ENCODE measurements at places on chromosomes 5 and 9.
A peak's percentile ranks its signal among the peaks of the same experiment; 100 is the strongest.

DNA sequence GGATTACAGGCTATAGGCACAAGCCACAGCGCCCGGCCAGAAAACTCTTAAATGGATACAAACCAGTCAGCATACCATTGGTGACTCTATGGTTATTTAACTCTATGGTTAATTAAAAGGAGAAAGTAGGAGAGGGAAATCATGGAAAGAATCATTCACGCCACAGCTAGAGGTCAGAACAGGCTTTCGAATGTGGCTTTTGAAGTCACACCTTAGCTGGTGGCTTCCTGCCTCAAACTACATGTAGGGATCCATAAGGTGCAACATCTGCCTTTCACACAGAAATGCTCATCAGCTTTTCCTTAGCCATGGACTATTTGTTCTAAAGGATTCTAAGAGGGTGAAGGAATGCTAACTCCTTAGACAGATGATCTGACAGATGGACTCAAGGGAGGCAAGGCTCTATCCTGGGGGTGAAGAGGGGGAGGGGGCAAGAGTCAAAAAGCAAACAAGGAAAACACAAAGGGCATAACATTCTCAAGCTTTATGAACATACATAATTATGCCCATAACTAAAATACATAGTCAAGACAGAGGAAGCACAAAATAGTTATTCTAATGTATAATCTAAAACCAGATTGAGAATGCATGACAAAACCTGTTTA lies 130.9 kb downstream of the EFNA5 start:
- DNase-seq, result no peak

- no peak for DNase-seq
Measured at GRCh38 chr5:68074048-68074632, 141.4 kb upstream of the PIK3R1 start.

DNA sequence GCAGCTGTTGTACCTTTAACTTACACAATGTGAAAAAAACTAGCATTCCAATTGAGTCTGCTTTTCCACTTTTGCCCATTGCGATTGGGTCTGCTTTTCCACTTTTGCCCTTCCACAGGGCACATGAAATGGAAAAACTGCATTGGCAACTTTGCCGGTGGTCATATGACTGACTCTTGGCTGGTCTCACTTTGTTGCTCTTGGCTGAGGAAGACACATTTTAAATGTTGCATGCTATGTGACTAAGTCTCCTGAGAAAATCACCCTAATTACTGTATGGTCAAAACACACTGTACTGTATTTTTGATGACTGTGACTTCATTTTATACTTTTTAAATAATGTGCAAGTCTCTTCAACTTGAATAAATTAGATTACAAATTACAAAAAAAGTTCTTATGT lies 1.6 kb upstream of the OXCT1 start:
- DNase-seq, result no peak

DNA sequence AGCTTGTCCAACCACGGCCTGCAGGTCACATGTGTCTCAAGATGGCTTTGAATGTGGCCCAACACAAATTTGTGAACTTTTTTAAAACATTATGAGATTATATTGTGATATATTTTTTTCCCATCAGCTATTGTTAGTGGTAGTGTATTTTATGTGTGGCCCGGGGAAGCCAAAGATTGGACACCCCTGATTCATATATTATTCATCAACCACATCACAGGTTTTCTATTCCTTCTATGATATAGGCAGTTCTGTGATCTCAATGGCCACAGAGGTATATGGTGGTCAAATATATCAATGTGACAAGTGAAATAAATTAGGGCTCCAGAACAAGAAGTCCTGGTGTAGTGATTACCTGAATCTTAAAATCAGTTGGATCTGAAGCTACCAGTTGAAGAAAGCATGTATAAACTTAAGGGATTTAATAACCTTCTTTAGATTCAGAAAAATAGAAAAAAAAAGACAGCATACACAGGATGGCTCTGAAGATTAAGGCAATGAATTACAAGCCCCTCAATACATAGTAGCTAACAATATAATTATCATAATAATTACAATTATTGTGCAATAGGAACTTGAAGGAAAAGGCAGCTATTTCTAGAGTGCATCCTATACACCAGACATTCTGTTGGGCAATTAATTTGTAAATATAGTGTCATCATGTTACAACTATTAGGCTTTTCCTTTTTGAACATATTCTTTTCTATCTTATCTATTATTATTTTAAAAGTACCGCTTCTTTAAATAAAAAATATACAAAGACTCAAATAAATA lies 530.4 kb upstream of the PTPRD start:
- DNase-seq, result no peak

DNA sequence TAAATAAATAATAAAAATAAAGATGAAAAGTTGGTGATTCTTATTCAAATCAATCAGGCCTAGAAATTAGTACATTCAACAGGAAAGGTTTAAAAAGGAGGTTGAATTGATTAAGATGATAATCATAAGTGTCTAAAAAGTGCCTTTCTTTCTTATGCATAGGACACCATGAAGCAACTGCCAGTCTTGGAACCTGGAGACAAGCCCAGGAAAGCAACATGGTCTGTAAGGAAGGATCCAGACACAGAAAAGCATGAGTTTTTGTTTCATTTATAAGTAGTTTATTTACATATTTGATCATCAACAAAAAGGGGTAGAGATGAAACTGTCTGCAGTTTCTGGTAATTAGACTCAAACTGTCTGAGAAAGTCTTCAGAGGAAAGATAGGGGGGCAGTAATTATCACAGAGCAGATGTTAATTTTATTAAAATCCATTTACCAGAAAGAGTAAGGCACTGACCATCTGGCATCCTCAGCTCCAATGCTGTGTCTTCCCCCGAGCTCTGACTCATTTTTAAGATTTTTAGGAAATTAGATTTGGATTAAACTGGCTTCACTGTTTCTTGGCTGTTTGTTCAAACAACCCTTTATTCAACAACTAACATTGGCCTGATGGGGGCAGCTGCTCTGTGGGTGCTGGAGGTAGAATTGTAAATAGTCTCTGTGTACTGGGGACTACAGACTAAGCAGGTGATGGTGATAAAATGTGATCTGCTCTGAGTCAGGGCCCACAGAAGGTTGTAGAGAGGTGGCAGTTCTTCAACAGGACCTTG lies 2.7 kb downstream of the RABEPK start:
- DNase-seq, result no peak

- DNase-seq, result no peak
Measured at GRCh38 chr5:162128117-162128516, 60.5 kb downstream of the GABRG2 start.

- DNase-seq, result no peak
Measured at GRCh38 chr9:84937180-84937579, 267.7 kb downstream of the NTRK2 start.

- no peak for DNase-seq
Measured at GRCh38 chr5:6859023-6859422, 145.8 kb downstream of the TENT4A start.

- DNase-seq, result no peak
Measured at GRCh38 chr5:15983392-15983791, 196.2 kb downstream of the MARCHF11 start.

DNA sequence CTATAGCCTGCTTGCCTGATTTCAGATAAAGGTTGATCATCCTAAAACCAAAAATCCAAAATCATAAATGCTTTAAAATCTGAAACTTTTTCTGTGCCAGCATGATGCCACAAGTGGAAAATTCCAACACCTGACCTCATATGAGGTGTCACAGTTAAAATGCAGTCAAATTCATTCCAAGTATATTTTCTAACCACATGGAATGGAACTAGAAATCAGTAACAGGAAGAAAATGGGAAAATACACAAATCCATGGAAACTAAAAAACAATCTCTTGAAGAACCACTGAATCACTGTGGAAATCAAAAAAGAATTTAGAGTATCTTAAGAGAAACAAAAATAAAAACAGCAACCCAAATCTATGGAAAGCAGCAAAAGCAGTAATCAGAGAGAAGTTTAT lies 297.5 kb upstream of the COX7C start:
- DNase-seq, result no peak

DNA sequence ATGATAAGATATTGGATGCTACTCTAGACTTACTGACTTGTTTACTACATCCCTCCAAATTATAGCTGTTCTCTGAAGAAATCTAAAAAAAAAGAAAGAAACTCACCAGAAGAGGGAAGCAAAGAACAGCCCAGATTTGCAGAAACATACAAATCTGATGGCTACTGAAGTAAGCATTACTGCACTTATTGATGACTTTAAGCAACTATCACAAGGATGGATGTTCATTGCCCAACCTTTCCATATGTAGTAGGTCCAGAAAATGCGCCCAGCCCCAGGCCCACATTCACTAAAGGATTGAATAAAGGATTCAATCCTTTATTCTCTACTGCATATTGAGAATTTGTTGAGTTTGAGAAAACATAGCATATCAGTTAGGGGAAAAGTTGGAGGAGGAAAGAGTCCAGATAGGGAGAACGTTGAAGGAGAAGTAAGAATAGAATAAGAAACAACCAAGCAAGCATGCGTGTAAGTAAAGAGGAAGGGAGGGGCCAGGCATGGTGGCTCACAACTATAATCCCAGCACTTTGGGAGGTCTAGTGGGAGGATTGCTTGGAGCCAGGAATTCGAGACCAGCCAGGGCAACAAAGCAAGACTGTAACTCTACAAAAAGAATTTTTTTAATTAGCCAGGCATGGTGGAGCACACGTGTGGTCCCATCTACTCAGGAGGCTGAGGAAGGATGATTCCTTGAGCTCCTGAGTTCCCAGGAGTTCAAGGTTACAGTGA lies 33.8 kb upstream of the DTWD2 start:
- peak; percentile 48 for DNase-seq

GRCh38 chr9:98678244-98678842 lies 30.4 kb downstream of the GABBR2 start:
- no peak for DNase-seq

- no peak for DNase-seq
Measured at GRCh38 chr9:127812936-127813675, 10.4 kb downstream of the FPGS start.

DNA sequence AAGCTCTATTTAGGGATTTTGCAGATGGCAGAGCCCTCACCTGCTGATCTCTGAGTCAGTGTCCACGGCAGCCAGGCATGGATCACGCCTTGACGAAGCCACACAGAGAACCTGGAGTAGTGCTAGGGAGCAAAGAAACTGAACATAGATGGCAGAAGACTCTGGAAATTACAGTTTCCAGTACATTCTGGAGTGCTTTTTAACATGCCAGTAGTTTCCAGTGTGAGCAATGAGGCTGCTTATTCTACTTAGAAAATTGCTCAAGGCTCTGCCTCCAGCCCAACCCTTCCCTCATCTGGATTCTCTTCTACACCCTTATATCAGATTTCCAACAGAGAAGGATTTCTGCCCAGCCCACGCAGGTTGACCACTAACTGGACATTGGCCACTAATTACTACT lies 203.3 kb downstream of the ADAMTS12 start:
- no peak for DNase-seq

DNA sequence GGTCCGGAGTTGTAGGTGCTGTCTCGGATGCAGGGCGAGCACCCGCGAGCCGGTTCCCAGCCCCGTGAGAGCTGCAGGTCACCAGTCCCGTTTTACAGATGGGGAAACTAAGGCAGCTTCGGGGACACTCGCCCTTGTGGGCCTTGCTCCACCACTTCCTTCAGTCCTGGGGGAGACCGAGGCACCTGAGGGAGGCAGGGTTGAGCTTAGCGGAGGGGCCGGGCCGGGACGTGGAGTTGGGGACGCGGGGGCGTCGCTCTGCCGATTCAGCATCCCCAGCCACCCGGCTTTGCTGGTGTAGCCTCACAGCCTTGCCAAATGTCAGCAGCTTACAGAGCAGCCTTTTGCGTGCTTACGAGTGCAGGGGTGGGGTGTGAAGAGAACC lies 530 bp downstream of the BBLN start:
- peak; percentile 76 for DNase-seq

- no peak for DNase-seq
Measured at GRCh38 chr9:27866741-27867140, 293.5 kb upstream of the C9orf72 start.

DNA sequence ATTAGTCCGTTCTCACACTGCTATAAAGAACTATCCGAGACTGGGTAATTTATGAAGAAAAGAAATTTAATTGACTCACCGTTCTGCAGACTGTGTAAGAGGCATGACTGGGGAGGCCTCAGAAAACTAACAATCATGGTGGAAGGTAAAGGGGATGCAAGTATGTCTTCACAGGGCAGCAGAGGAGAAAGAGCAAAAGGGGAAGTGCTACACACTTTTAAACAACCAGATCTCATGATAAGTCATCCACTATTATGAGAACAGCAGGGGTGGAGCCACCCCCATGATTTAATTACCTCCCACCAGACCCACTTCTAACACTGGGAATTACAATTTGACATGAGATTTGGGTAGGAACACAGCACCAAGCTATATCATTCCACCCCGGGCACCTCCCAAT lies 26.6 kb downstream of the FST start:
- no peak for DNase-seq

DNA sequence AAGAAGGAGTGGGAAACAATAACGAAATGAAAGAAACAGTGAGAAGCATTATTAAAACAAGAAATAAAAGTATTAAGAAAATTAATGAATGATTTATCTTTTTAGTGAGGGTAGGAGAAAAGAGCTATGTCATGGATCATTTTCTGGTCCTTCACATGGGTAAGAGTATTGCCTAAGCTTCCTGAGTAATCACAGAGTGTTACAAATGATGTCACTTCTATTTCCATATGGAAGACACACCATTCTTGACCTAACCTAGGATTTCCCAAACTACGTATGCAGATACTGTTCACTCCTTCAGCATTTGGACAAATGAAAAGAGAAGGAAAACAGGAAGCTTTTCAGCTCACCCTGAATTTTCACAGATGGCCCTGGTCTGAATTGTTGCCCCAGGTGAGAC lies 3.3 kb upstream of the TSLP start:
- no peak for DNase-seq

DNA sequence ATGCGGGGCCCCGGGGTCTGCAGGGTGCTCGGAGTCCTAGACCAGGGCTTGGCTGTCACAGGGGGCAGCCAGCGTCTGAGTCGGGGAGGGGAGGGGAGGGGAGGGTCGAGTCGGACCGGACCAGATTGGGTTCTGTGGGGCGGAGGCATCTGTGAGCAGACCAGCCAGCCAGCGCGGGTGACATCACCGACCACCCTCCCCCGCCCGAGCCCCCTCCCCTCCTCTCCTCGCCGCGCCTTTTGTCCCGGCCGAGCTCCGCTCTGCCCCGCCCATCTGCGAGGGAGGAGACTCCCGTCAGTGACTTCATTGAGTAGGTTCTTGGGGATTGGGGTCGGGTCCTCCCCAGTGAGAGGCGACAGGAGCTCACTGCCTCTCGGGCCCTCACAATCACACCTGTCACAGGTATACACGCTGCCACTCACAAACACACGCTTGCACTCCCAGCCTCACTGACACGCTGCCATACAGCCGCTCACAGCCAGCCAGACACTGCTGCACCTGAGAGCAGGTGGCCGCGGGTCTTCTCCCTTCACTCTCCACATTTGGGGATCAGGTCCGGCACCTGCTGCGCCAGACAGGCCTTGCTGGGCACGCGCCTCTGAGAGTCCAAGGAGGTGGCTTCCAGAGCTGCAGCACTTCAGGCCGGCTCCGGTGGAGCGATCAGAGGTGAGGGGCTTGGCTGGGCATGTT lies 546 bp downstream of the DNAJB5 start:
- DNase-seq, result peak; percentile 67

GRCh38 chr5:95595289-95595931 lies 24.5 kb upstream of the GPR150 start:
- DNase-seq, result no peak
